ENCODE measurements at places on chromosomes 4 and X.

GRCh38 chr4:56870946-56871345 is 36.8 kb upstream of the REST start:
- no peak for DNase-seq

GRCh38 chr4:4555916-4556315 is 14.1 kb upstream of the STX18 start:
- DNase-seq, result no peak

DNA sequence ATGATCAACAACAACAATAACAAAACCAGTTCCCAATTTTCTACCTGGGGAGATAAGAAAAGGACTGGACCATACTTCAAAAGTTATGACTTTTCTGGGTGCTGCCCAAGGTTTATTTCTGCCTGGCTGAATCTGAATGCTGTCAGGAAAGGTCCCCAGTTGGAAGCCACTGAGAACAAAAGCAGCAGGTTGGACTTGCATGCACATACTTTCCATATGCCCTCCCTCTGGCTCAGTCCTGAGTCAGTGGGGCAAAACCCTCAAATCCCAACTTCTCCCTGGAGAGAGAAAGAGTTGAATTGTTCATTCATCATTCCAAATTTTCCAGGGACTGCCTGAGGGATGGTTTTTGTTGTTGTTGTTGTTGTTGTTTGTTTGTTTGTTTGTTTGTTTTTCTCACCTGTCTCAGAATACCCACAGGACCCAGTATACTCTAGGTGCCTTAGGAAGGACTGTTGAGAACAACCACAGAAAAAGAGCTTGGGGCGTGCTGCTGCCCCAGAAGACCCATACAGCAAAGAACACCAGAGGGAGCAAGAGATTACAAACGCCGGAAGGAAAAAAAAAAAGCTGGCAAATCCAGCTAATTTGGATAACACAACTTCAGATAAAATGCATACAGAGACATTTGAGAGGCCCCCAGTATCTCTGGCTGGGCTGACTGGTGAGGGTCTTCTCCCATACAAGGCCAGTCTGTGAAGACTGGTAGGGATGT is 138.9 kb upstream of the INPP4B start:
- no peak for DNase-seq

DNA sequence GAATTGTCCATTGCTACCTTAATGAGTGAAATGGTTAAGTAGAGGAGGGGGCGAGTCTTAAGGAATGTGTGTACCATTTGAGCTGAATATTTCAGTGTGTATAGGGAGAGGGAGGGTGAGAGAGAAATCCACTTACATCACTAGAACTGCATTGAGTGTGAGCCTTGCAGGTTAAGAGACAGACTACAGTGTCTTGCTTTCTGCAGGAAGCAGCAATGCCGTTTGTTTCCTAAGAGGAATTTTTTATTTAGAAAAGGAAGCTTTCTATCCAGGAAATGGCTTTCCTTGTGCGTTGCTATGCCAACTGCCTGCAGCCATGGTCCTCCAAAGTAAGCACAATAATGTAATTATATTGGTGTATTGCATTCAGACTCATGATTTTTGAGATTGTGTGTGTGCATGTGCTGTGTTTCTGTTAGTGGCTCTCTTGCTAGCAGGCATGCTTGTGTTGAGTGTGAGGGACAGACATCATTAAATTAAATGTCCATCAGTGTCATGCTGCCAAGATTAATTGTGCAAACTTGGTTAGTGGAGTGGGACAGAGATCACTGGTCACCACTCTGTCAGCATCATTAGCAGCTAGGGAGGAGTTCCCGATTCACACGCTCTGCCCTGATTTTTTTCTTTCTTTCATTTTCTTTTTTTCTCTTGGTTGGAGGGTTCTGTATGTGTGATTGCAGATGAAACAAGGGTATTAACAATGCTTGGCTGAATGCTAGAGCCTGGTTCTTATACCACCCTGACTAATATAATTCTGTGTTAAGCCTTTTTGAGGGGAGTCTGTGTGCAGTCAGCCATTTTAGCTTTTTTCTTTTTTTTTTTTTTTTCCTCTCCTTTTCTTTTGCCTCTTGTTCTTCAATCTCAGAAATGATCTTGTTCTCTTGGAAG is 164.3 kb downstream of the RAPGEF2 start:
- DNase-seq, result no peak

GRCh38 chr4:114875630-114876029 is 237.8 kb downstream of the NDST4 start:
- DNase-seq, result no peak

- DNase-seq, result no peak
Observed at GRCh38 chr4:139295942-139296299, 5.4 kb upstream of the NAA15 start.

DNA sequence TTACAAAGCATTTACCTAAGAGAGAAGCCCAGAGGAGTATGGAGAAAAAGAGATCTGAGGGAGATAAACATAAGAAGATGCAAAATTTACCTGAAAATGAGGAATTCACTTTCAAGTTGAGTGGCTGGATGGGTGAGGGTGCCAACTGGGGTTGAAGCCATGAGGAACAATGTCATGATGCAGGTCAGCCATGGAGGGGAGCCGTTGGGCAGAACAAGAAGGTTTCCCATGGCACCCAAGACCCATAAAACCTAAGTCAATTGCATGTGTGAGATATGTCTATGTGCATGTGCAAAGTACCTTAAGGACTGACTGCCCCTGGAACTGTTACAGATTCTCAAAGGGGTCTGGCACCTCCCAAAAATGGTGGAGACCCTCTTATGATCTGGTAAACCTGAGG is 46.6 kb upstream of the PRRG1 start:
- DNase-seq, result no peak

DNA sequence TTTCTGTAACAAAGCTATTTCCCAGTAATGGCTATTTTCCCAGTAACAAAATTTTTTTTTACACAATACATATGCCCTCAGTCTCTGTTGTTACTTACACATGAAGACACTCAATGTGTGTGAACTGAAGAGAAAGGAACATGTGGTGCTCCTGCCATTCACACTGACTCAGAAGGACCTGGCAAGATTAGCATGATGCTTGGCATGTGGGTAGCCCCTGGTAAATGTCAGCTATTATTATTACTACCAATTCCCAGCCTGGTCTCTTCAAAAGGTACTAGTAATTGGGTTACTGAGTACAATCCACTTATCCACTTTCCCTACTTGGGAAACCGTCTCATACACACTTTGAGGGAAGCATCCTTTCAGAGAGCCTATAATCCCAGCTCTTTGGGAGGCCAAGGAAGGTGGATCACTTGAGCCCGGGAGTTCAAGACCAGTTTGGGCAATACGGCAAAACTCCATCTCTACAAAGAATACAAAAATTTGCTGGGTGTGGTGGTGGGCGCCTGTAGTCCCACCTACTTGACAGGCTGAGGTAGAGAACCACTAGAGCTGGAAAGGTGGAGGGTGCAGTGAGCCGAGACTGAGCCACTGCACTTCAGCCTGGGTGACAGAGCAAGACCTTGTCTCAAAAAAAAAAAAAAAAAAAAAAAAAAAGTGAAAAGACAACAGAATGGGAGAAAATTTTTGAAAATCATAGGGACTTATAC is 14.6 kb downstream of the RBBP7 start:
- DNase-seq, result no peak

- no peak for DNase-seq
Observed at GRCh38 chr4:2923141-2923551, 40.1 kb downstream of the NOP14 start.

DNA sequence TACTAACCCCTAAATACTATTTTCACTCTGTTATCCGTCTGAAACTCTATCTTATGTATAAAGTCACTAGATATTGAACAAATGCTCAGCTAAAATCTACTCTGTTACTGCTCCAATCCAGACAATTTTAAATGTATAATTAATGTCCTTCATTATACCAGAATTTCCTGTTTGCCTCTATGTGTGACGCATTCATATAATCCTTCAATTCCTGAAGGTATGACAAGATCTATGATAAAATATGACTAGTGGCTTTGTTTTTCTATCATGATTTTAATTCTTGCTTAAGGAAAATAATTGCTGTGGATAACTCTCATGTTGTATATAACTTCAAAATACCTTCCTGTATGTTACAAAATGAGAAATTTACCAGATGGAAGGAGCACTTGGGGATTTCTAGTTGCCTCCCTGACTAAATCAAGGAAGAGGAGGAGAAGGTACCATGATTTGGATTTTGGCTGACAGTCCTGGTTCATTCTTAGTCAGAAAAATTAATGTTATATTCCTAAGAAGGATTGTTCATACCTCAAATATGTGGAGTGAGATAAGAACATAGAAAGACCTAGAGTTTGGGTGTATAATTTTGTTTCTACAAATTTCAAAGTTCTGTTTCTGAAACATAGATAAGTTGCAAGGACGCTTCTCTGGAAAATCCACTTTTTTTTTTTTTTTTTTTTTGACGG is 4.9 kb downstream of the CXCL6 start:
- DNase-seq, result no peak

GRCh38 chr4:169345316-169345721 is 74.6 kb upstream of the SH3RF1 start:
- DNase-seq, result no peak

GRCh38 chr4:151991001-151991883 is 230.4 kb upstream of the GATB start:
- DNase-seq, result no peak

DNA sequence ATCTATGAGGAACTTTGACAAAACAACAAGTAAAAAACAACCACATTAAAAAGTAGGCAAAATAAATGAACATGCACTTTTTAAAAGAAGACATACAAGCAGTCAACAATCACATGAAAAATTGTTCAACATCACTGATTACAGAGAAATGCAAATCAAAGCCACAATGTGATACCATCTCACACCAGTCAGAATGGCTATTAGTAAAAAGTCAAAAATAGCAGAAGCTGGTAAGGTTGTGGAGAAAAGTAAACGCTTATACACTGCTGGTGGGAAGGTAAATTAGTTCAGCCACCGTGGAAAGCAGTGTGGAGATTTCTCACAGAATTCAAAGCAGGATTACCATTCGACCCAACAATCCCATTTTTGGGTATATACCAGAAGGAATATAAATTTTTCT is 17.0 kb upstream of the LNX1 start:
- DNase-seq, result no peak

- DNase-seq, result no peak
Observed at GRCh38 chr4:140237616-140238350, 83.8 kb upstream of the MAML3 start.

DNA sequence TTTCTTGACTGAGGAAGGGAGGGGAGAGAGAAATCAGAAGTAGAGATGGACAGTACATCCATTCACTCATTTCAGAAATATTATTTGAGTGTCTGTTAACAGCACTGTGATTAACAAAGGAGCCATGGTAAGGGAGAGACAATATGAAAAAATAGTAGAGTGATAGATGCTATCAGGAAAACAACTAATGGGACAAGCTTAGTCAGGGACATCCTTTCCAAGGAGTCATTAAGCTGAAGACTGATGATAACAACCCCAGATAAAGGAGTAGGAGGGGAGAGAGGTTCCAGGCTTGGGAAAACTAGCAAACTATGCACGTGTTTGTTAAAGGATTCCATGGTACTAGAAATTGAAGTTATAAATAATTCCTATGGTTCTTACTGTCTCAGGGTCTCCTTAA is 122.2 kb downstream of the CBR4 start:
- DNase-seq, result no peak

DNA sequence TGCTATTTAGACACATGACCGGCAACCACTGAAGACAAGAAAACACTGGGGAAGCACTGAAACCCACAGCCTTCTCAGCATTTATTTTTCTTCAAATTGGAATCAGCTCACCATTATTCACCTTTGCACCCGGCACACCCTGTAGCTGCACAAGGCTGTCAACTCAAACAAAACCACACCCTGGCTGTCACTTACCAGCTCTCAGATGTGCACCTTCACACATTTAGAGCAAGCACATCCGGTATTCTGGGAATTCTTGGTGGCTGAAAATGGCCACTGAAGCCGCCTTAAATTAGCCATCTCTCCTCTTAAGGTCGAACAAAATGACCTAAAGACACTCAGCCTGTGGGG is 5.9 kb downstream of the ZFYVE28 start:
- no peak for DNase-seq

GRCh38 chrX:105894721-105895120 is 72.4 kb downstream of the NRK start:
- no peak for DNase-seq

DNA sequence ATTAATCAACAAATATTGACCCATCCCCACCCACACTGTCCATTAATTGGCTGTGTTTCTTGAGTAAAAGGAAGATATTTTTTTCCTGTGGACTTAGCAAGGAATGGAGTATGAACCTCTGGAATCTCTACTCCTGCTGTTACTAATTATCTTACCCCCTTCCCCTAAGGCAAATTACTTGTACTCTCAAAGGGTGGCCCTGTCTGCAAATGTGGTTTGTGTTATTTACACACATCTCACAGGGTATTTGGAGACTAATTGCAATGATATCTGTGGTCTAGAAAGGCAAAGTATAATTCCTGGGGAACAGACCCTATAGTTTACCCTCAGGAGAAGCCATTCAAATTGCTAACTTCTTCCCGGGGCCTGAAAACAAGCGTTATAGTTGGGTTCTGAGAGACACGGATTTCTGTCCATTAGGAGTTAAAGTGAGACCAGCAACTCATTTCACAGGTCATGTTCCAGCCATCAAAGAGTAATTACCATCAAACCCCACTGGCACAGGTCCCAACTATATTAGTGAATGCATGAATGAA is 133.0 kb upstream of the RASGEF1B start:
- no peak for DNase-seq

DNA sequence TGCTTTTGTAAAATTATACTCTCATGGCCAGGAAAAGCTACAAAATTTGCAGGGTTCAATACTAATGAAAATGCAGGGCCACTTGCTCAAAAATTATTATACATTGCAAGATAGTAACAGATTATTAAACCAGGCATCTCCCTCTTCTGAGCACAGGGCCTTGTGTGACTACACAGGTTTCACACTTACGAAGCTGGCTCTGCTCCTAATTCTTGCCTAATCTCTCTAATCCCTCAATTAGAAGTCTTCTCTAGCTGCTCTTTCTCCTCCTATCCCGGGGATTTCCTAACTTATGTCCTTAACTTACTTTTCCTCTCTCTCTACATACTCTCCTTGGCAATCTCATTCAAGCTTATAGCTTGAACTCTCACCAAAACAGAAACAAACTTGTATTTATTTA is 168.3 kb downstream of the AREG start:
- DNase-seq, result no peak

DNA sequence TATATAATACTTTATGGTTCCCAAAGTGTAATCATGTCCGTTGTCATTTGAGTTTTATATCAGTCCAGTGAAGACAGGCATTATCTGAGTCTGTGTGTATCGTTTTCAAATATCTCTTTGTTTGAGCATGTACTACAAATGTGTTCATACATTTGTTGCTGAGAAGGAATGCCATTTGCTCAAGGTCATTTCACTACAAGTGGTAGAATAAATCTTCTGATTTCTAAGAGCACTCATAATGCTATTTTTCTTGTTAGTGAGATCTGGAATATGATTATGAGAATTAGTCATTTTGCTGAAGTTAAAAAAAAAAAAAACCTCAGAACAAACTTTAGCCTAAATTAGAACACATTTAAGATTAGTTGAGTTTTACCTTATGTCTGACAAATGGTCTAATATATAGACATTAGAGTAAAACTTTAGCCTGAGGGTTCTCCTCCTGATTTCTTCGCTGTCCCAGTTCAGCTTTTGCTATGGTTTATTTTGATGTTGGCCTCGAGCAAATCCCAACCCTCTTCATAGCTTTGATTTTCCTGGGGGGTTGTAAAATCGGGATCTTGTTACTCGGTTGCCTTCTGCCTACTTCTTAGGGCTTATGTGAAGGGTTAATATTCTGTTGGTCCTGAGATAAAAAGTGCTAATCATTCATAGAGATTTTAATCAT is 87.1 kb downstream of the TMEM131L start:
- no peak for DNase-seq

GRCh38 chrX:73562984-73563737 is at the start of gene CHIC1:
TSS of gene CHIC1 (plus strand) at chrX:73563197. CDS start at chrX:73563285, 88 bp downstream.
- peak; percentile 31 for DNase-seq

Measured in stimulated activated CD4-positive, alpha-beta T cell treated with anti-CD3 and anti-CD28 coated beads, Interleukin-1b, Interleukin-23, amount 100 ng/mL, for 1 hour (primary cell).